A549 treated with Mapracorat at 1 μM for 4 hours (cell line): ENCODE measurements at places on chromosomes 6 and 20. TPM values are rescaled to one million over a fixed set of nuclear protein-coding genes. Genes with fewer than 3 reads are reported as not detected.

BPIFB1 gene
- 0.10 to 0.17 TPM in 2 of 5 replicates, not detected in the others for total RNA-seq

CENPW gene
- total RNA-seq = 38.1 to 46.9 TPM (median 44.1 TPM) in 5 replicates

RIN2 gene
- 22.4 to 24.4 TPM (median 22.9 TPM) in 5 replicates for total RNA-seq

ZNF311 gene
- total RNA-seq = 0.10 to 0.29 TPM (median 0.18 TPM) in 5 replicates

SCUBE3 gene
- total RNA-seq = 0.03 to 0.07 TPM (median 0.05 TPM) in 5 replicates

MAK gene
- total RNA-seq = 0.08 to 0.24 TPM (median 0.13 TPM) in 5 replicates

LY6G6C gene
- 0.21 to 0.24 TPM (median 0.23 TPM) in 3 of 5 replicates, not detected in the others for total RNA-seq

PCSK2 gene
- not detected in 5 replicates for total RNA-seq

HCRTR2 gene
- not detected in 5 replicates for total RNA-seq

SLC25A27 gene
- total RNA-seq = 0.23 to 0.83 TPM (median 0.53 TPM) in 5 replicates

CST4 gene
- not detected in 5 replicates for total RNA-seq

MCCD1 gene
- not detected in 5 replicates for total RNA-seq

GUCA1A gene
- total RNA-seq = not detected in 5 replicates

RTN4IP1 gene
- 9.3 to 10.2 TPM (median 9.6 TPM) in 5 replicates for total RNA-seq

RAMACL gene
- total RNA-seq = 0.07 to 0.27 TPM (median 0.12 TPM) in 5 replicates

HLA-G gene
- not detected in 5 replicates for total RNA-seq

ARMC2 gene
- 1.7 to 3.2 TPM (median 2.2 TPM) in 5 replicates for total RNA-seq

SNAP25 gene
- 13.5 to 18.5 TPM (median 16.1 TPM) in 5 replicates for total RNA-seq

TFEB gene
- total RNA-seq = 6.6 to 9.0 TPM (median 8.3 TPM) in 5 replicates

PDE10A gene
- 23.4 to 29.8 TPM (median 27.4 TPM) in 5 replicates for total RNA-seq

BEND3 gene
- 3.1 to 3.9 TPM (median 3.4 TPM) in 5 replicates for total RNA-seq

EDN1 gene
- total RNA-seq = 35.1 to 45.3 TPM (median 40.7 TPM) in 5 replicates

COL20A1 gene
- 0.30 to 1.4 TPM (median 0.95 TPM) in 5 replicates for total RNA-seq

SPTLC3 gene
- total RNA-seq = 0.13 to 0.17 TPM in 2 of 5 replicates, not detected in the others

REM1 gene
- 0.64 to 0.88 TPM (median 0.70 TPM) in 5 replicates for total RNA-seq

ADGRF1 gene
- total RNA-seq = 0.04 TPM in 1 of 5 replicates, not detected in the others

DCDC2 gene
- 2.3 to 3.9 TPM (median 2.8 TPM) in 5 replicates for total RNA-seq

VEGFA gene
- 27.8 to 33.9 TPM (median 29.9 TPM) in 5 replicates for total RNA-seq

PDE7B gene
- total RNA-seq = 0.66 to 0.92 TPM (median 0.70 TPM) in 5 replicates

PROKR2 gene
- total RNA-seq = not detected in 5 replicates

ULBP1 gene
- 0.57 to 1.0 TPM (median 0.75 TPM) in 5 replicates for total RNA-seq

TMEM244 gene
- not detected in 5 replicates for total RNA-seq

ZKSCAN4 gene
- 2.4 to 2.9 TPM (median 2.6 TPM) in 5 replicates for total RNA-seq

BFSP1 gene
- 3.7 to 5.1 TPM (median 4.1 TPM) in 5 replicates for total RNA-seq

SIRPG gene
- total RNA-seq = not detected in 5 replicates

ZNF831 gene
- total RNA-seq = not detected in 5 replicates

HRH3 gene
- not detected in 5 replicates for total RNA-seq

SCRT2 gene
- total RNA-seq = 0.08 TPM in 1 of 5 replicates, not detected in the others

PDYN gene
- 0.09 TPM in 1 of 5 replicates, not detected in the others for total RNA-seq

TNF gene
- 0.07 to 0.15 TPM (median 0.14 TPM) in 3 of 5 replicates, not detected in the others for total RNA-seq

SNX9 gene
- total RNA-seq = 21.9 to 26.7 TPM (median 23.0 TPM) in 5 replicates

UNC93A gene
- total RNA-seq = not detected in 5 replicates

IP6K3 gene
- total RNA-seq = 0.75 to 1.6 TPM (median 1.3 TPM) in 5 replicates

TRIM10 gene
- total RNA-seq = not detected in 5 replicates

SYCP2 gene
- 0.12 to 0.62 TPM (median 0.36 TPM) in 5 replicates for total RNA-seq

BPIFA1 gene
- not detected in 5 replicates for total RNA-seq

C6orf15 gene
- total RNA-seq = not detected in 5 replicates

BTN1A1 gene
- total RNA-seq = not detected in 5 replicates
